ENCODE measurements at places on chromosomes 2 and 18. TPM values are rescaled to one million over a fixed set of nuclear protein-coding genes. Genes with fewer than 3 reads are reported as not detected.
A peak's percentile ranks its signal among the peaks of the same experiment; 100 is the strongest.

- peaks cover 72% of the 10 kb centered on the region for H3K4me1 ChIP-seq
- no peak overlapping the region for H3K27ac ChIP-seq
- peaks cover 24% of the 10 kb centered on the region for H3K36me3 ChIP-seq
- H3K4me3 ChIP-seq: no peak overlapping the region
- DNase-seq: no peak
Observed at GRCh38 chr2:177395351-177396065, 2.9 kb downstream of the AGPS start.

- no peaks in the 10 kb centered on the region for H3K4me1 ChIP-seq
- H3K27me3 ChIP-seq: peaks cover 2% of the 10 kb centered on the region
- no peak for DNase-seq
- H3K27ac ChIP-seq: no peak overlapping the region
Observed at GRCh38 chr2:12320991-12321641, 395.6 kb upstream of the TRIB2 start.

- H3K36me3 ChIP-seq: no peaks in the 10 kb centered on the region
- peaks cover 16% of the 10 kb centered on the region for H3K4me1 ChIP-seq
- H3K27ac ChIP-seq: no peak overlapping the region
- DNase-seq: no peak
Observed at GRCh38 chr2:239747274-239747673, 277.9 kb downstream of the NDUFA10 start.

GRCh38 chr2:176128982-176129796 is at the start of gene HOXD8:
TSS of gene HOXD8 (plus strand) at chr2:176129705. CDS start at chr2:176130367, 662 bp downstream.
- no peak for DNase-seq
- peaks cover 79% of the 10 kb centered on the region for H3K27me3 ChIP-seq
- H3K4me1 ChIP-seq: peaks cover 25% of the 10 kb centered on the region
- no peak within 1 kb of the TSS for H3K27ac ChIP-seq
- no peaks in the 10 kb centered on the region for H3K36me3 ChIP-seq

The SLC5A6 gene
- 34.9 TPM for total RNA-seq

DNA sequence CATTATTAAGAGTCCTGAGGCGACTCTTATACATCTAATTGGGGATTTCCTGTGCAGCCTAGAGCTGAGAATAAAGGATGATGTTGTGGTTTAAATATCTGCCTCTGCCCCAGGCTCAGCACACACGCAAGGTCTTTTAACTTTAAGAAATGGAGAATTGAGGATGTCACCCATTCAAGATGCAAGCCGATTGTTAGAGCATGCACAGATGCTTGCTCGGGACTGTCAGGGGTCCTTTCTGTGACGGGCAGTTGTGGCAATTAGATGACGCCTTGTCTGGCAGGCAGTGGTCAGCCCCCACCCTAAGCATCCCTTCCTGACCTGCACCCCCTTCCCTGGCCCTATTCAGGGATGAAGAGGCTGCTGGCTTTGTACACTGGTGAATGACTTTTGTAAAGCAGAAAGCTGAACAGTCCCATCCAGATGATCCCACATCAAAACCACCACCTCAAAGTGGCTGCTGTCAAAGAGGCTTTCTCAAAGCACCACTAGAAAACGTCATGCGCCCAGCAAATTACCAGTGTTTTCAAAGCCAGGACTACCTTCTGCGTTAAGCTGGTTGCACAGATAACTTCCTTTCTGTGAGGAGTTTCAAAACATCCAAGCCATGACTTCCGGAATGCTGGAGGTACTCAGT is 23.7 kb downstream of the FAM178B start:
- H3K36me3 ChIP-seq: no peaks in the 10 kb centered on the region
- peaks cover 67% of the 10 kb centered on the region for H3K4me1 ChIP-seq
- peak overlapping the region; percentile 88 for H3K27ac ChIP-seq
- peak overlapping the region; percentile 40 for H3K4me3 ChIP-seq
- DNase-seq: peak; percentile 89

DNA sequence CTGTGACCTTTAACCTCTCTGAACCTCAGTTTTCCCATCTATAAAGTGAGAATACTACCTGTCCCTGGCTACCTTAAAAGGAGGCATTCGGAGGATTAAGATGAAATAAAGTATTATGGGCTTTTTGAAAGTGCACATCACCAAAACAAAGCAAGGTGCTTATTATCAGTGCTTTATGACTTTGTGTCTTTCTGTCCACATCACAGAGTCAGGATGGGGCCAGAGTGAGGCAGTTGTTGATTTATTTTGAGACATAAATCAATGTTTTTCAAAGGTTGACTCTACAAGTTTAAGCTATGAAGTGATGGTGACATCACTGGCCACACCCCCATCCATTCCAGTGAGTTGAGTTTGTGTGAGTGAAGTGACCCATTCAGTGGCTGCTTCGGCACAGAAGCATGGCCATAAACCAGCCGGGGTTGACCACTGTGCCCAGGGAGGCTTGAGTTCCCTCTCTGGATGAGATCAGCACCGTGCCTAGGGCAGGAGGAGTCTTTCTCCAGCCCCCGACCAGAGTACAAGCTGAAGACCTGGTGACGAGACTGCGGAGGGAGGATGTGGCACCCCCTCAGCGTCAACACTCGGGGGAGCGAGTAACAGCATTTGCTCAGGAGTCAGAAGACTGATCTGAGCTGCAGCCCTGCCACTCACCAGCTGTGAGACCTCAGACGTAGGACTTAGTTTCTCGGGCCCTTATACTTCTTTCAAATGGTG is 89.0 kb upstream of the PPP1CB start:
- no peak for DNase-seq
- no peaks in the 10 kb centered on the region for H3K36me3 ChIP-seq
- no peaks in the 10 kb centered on the region for H3K4me1 ChIP-seq
- no peak overlapping the region for H3K4me3 ChIP-seq
- no peak overlapping the region for H3K27ac ChIP-seq

DNA sequence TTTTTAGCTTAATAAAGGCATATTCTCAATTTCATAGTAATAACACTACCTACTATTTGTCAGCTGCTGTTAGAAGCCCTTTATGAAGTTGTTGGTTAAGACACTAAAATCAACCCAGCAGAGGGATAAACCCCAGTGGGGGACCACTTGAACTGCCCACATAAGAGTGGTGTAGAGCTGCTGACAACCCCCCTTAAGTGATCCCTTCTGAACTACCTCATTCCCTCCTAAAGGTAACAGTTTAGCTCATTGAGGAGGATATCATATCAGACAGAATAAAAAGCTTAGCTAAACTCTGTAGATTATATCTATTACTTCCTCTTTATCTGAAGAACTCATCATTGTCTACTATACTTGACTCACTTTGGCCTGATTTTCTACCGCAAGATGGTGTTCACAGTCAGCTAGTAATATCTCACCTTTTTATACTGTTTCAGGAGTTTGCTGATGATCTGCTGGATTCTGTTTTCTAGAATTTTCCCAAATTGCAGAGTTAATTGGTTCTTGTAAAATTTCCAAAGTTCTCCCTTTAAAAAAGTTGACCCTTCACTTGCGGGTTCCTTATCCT is 16.2 kb downstream of the GALM start:
- peaks cover 37% of the 10 kb centered on the region for H3K4me1 ChIP-seq
- peak overlapping the region; percentile 22 for H3K4me3 ChIP-seq

DNA sequence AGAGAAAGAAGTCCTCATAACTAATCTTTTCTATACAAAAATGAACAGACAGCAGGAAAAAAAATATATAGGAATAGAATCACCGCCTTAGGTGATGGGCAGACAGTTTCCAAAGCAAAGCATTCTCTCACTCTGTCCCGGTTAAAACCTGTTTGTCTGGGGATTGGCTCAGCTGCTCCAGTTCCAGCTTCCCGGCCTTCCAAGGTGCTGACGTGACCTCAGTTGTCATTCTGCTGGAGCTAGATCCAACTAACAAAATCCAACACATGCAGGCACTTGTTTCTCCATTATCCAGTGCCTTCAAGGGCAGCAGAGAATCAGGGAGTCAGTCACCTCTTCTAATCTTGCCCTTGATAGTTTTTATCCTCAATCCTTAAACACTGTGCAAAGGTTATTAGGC is 52.8 kb downstream of the IKZF2 start:
- peaks cover 3% of the 10 kb centered on the region for H3K36me3 ChIP-seq
- H3K27ac ChIP-seq: peak overlapping the region; percentile 40
- no peak for DNase-seq
- H3K4me1 ChIP-seq: peaks cover 48% of the 10 kb centered on the region

GRCh38 chr18:78151234-78151633 is 828.4 kb upstream of the SALL3 start:
- H3K27me3 ChIP-seq: no peaks in the 10 kb centered on the region
- H3K36me3 ChIP-seq: no peaks in the 10 kb centered on the region
- no peak for DNase-seq
- H3K4me1 ChIP-seq: no peaks in the 10 kb centered on the region
- H3K27ac ChIP-seq: no peak overlapping the region
